D341Med (cell line): ENCODE measurements at places on chromosomes 7 and 10.
A peak's percentile ranks its signal among the peaks of the same experiment; 100 is the strongest.

DNA sequence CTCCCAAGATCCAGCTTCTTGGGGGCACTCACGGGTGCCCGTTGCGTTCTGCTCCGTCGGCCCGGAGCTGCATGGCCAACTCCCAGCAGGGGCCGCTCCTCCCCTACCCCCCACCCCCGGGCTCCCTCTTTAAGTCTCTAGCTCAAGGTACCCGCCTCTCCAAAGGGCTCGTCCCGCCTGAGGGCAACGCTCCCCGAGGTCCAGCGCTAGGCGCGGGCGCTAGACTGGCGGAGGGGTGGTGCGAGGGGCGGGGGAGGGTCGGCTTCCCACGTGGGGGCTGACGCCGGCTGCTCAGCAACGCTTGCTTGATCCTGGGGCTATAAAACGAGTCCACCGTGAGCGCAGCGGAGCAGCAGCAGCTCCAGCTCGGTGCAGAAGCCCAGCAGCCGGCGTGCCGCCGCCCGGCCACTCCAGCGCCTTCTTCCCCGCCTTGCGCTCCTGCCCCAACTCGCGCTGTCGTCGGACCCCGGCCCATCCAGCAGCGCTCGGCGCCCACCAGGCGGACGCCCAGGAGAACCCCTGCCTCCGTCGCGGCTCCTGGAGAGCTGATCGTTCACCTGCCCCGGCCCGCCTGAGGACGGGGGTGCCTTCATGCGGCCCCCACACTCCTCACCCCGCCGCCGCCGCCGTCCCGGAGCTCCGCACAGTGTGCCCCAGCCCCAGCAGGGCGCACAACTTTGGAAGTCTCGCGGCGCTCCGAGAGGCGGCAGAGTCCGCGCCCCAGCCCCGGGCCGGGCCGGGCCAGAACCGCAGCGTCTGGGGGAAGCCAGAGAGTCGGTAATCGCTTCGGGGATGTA lies at the start of gene ADRA2A:
Gene ADRA2A, plus strand, starts transcription at position 348 of the 797 bp plus-strand sequence. CDS start 968 bp downstream, outside the sequence.
- peak; percentile 82 for DNase-seq

GRCh38 chr7:109190766-109191398 lies 621.2 kb downstream of the DNAJB9 start:
- DNase-seq: no peak

DNA sequence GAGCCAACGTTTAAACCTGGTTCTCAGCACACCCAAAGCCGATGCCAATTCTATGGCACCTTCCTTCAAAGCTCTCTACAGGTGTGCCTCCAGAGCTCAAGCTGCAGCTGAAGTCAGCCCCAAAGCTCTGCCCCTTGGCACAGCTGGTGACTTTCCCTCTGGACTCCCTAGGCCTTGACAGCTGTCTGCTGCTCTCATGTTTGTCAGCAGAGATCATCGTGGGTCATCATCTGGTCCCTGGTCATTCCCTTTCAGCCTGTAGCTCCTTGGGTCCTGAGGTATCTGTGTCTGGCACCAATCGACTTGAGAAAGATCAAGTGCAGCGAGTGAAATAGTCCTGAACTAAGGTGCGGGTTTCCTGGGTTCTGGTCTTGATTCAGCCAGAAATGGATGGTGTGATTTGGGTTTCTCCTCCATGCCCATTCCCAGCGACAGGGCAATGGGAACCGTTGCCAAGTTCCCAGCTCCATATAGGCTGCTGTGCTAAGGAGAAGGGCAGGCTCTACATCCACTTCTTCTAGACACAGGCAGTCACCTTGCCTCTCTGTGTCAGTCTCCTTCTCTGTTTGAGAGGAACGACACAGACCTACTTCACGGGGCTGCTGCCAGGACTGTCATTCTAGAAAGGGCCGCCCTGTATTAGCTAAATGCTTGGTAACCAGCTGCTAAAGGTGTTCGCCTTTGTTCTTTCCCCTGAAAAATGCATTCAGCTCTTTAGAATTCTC lies 3.6 kb downstream of the PKD1L1 start:
- DNase-seq: no peak

DNA sequence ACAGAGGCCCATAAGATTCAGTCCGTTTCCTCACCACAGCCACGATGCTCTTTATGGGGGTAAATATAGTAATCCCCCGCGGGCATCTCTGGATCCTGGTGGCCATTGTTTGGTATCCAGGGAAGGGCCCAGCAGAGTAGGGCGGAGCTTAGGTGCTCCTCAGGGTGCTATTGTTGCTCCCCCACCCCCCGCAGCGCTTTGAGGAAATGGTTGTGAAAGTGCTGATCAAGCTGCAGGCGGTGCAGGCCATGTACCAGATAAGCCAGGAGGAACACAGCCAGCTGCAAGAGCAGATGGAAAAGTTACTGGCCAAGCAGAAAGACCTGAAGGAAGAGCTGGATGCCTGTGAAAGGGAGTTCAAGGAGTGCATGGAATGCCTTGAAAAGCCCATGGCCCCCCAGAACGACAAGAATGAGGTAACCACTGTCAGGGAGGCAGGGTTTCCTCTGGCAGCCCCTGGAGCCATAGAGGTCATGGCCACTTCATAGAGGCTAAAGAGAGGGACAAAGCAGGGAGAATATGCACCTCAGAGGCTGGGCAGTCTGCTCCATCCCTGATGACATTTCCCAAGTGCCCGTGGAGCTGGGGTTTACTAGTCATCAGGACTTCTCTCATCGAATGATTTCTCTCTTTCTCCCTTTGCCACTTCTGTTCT lies 17.6 kb upstream of the FLNC start:
- DNase-seq: no peak

- DNase-seq: no peak
These were observed 48.1 kb upstream of the ZPBP start for GRCh38 chr7:50141131-50141530.

DNA sequence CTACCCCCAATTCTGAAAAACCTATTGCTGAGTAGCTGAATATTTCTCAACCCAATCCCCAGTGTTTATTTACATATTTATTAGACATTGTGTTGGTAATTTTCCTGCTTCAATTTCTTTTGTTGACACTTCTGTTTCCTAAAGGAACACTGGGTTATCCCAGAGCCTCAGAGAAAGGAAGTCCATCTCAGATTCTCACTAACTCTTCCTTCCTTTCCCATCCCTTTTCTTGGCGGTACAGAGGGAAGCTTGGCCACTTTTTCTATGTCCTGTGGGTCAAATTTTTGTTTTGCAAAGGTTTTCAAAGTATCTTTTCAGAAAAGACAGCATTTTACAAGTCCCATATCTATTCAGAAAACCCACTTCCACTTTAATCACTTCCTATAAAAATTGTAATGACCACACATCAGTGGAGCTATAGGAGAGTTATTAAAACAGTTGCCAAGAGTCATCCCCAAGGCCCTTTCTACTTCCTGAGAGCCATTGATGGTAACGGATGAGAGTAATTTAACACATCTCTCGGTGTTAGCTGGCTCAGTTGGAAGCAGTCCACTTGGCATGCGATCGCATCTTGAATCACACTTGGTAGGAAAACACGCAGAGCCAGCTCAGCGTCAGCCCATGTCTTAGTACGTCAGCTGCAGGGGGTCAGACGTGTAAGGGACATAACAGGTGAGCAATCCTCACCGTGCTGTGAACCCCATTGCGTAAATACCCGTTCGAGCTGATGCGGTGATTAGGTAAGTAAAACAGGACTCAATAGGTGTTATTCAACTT lies 231.1 kb upstream of the ADARB2 start:
- no peak for DNase-seq

- DNase-seq: no peak
These were observed 61.3 kb upstream of the CAV2 start for GRCh38 chr7:116438267-116438666.

DNA sequence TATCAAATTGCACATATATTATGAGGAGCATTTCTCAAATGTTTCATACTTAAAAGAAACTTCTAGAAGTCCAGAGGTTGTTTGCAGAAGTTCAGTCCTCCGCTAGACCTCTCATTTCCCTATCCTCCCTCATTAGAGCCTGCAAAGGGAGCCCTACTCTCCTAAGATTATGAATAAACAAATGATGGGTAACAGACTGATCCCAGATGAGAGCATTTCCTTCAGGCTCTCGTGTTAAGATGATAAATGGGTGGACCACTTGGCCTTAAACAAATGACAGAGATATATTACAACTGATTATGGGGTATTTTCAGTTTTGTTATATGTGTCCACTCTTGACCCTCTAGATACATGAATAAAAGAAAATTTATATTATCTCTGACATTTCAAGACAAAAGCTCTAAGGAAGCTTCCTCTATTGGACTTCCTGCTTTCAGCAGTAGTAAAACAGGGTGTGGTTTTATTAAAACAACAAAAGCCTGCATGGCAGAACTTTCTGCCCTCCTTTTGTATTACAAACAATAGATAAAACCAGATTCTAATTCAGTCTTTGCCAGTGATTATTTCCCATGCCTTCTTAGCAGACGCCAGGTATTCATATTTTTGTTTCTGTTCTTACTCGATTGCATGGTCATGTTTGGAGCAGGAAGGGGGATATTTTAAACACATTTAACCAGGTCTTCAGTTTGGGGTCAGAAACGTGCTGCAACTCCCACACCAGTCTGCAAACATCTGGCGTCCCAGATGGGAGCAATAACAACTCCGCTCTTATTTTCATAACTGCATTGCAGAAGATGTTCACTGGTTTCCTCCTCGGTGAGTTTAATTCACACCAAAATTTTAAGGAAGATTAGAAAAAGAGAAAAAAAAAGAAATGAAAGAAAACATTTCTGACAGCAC lies 52.4 kb upstream of the FAM204A start:
- no peak for DNase-seq

DNA sequence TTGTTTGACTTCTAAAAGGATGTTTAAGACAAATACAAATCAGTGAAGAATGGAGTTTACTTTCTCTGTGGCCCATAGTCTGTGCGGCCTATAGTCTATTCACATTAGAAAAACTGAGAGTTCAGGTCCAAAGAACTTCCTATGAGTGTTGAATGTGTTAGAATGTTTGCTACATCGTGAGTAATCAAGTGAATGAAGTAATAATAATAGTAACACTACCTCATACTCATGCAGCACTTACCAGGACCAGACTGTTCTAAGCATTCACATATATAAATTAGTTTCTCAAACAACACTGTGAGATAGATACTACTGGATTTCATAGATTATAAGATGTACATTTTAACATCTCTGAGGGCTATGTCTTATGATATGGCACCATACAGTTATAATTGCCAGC lies 70.4 kb downstream of the RALA start:
- no peak for DNase-seq

DNA sequence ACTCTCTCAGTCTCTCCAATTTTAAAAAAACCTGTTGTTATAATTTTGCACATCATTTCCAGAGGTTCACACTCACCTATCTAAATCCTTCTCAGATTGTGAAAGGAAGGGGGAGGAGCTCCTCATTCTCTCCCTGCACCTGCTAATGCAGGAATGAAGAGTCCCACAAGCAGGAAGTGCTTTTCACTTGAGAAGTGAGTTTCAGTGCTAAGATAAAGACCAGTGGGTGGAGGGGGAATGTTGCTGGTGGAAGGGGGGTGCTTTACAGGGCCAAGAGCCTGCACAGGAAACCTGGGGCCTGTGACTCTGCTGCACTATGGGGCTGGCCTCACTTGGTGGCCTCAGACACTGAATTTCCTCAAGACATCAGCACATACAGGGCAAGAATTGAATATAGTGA lies 176.4 kb downstream of the PTPN20 start:
- no peak for DNase-seq

DNA sequence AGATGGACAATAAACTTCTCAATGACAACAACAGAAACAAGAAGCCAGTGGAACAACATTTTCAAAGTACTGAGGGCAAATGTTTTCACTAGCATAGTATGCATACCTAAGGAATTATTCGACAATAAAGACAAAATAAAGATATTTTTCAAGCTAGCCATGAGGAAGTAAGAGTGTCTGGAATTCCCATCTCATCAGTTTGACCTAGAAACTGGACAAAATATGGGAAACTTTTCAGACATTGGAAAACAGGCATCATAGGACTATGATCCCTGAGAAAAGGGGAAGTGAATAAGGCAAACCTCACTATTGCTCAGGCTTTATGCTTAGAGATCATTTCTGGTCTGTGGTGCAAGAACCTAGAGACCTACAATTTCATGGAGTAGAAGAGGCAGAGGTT lies 86.3 kb downstream of the OAT start:
- no peak for DNase-seq

- no peak for DNase-seq
These were observed 62.0 kb upstream of the NAMPT start for GRCh38 chr7:106346678-106347217.

- DNase-seq: no peak
These were observed 53.0 kb downstream of the SH2D4B start for GRCh38 chr10:80590585-80591125.

GRCh38 chr10:29858702-29859267 lies 200.6 kb downstream of the JCAD start:
- DNase-seq: no peak

DNA sequence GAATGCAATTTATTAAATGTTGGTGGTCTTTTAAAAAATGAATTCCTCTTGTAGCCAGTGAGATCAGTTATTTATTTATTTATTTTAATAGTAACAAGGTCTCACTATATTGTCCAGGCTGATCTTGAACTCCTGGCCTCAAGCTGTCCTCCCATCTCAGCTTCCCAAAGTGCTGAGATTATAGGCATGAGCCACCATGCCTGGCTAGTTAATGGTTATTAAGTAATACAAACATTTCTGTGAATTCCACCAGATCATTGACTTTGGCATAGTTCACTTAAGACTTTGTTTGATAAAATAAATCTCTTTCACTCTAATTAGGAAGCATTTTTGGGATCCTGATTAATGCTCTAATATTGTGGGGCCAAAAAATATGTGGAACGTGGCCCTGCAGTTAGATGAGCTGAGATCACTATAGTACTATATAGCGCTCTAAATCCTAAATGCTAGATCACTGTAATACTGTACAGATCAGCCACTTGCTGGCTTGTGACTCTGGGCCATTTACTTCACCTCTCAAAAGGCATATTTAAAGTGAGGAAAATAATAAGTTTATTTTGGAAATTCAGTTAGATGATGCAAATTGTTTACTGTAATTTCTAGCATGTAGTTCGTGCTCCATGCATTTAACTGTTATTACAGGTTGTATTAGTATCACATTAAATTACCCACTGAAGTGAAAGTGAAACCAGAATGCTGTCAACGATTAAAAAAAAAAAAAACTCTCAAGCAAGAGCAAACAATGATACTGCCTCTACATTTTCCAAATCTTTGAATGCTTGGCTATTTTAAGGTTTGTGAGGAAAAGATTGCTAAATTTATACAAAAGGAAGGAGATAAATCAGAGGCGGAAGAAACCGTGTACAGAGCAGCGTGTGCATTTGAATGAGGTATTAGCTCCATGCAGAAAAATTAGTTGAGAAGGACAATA lies 15.9 kb upstream of the FAS start:
- no peak for DNase-seq

DNA sequence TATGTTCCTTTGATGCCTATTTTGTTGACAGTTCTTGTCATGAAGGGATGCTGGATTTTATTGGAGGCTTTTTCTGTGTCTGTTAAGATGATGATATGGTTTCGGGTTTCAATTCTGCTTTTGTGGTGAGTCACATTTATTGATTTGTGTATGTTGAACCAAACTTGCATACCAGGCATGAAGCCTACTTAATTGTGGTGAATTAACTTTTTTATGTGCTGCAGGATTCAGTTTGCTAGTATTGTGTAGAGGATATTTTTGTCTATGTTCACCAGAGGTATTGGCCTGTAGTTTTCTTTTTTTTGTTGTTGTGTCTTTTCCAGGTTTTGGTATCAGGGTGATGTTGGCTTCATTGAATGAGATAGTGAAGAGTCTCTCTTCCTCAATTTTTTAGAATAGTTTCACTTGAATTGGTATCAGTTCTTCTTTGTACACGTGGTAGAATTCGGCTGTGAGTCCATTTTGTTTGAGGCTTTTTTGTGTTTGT lies 345.9 kb downstream of the KIF20B start:
- no peak for DNase-seq

GRCh38 chr7:27547401-27547800 lies 115.3 kb downstream of the HIBADH start:
- DNase-seq: no peak
